Endodermal cell (in vitro differentiated cells): ENCODE measurements at places on chromosomes 16 and 17.

GRCh38 chr17:77560841-77561240 is 397.7 kb upstream of the TNRC6C start:
- no peak for DNase-seq

GRCh38 chr17:40564883-40565768 is at the start of gene CCR7:
Gene CCR7, minus strand, starts transcription at chr17:40565472. Its CDS starts 63 bp downstream, at chr17:40565409.
- peak; percentile 76 for DNase-seq

DNA sequence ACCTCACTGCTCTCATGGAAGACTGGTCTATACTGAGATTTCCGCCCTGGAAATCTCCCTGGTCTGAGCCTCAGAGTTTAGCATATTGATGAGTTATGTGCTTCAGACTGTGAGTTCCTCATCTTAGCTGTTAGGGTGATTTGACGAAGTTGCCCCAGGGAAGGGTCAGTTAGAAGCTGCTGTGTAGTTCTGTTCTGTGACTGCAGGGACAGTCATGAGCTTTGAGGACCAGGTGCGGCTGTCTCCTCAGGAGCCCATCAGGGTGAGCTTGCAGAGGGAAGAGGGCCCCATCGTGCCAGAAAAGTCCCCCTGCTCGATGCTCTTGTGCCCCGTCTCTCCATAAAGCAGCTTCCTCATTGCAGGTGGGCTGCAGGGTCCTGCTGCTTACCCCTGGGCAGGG is 28.3 kb upstream of the IL17C start:
- DNase-seq: peak; percentile 70

DNA sequence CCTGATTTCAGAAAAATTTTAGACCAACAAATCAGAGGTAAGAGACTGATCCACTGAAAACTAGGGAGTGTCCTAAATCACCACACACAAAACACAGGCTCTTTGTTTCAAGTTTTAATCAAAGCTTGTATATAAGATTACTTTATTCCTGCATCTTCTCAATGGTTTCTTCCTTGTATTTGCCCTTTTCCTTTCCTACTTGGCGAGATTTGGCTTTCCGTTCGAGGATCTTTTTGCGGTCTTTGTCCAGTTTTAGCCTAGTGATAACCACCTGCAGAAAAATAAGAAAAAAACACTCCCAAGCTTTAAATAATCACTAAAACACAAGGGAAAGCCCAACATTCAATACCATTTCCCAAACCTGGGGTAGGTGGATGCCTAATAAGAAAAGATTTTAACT is 918 bp upstream of the KRABD2 start:
- DNase-seq: no peak

DNA sequence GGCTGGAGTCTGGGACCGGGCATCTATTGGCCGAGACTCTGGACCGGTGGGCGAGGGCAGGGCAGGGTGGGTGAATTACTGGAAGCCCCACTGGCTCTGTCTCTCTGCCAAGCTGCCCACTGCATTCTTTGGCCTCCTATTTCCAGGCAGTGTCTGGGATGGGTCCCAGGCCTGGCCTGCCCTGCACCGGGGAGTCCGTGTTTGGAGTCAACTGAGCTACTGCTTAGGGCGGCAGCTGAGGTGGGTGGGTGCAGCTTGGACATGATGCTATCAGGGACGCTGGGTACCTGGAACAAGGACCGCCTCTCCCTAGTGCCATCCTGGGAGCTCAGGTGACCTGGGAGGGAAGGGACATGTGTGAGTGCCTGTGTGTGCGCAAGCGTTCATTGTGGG is 58.1 kb downstream of the SOCS3 start:
- no peak for DNase-seq

DNA sequence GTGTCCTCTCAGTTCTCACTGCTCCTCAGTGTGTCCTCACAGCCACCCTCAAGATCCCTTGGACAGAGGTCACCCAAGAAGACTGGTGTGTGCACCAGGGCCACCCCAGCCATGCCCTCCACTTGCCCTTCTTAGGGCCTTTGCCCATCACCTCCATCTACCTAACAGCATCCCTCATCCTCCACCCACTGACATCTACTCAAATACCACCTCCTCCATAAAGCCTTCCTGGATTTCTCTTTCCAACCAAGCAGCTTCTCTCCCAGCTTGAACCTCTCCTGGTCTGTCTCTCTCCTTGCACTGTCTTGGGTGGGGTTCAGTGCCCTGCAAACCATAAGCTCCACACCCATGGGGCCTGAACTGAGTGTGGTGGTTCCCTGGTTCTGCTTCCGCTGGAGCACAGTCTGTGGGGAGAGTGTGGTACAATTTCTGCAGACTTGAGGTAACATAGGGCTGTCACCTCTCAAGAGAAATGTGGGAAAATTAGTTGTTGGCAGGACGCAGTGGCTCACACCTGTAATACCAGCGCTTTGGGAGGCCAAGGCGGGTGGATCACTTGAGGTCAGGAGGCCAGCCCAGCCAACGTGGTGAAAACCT is 14.4 kb downstream of the KATNB1 start:
- no peak for DNase-seq

DNA sequence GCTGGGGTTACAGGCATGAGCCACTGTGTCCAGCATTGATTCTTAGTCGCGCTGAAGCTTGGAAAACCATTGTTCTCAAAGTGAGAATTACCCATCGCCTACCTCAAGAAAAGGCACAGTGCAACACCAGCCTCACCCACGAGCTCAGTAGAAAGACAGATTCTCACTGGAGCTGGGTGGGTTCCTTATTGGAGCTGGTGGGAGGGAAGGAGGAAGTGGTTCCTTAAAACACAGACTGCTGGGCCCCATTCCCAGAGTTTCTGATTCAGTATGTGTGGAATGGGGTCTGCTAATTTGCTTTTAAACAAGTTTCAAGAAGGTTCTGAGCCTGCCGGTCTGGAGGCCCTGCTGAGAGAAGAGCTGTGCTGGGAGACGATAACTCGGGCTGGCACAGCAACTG is 264.7 kb downstream of the ENGASE start:
- DNase-seq: no peak

DNA sequence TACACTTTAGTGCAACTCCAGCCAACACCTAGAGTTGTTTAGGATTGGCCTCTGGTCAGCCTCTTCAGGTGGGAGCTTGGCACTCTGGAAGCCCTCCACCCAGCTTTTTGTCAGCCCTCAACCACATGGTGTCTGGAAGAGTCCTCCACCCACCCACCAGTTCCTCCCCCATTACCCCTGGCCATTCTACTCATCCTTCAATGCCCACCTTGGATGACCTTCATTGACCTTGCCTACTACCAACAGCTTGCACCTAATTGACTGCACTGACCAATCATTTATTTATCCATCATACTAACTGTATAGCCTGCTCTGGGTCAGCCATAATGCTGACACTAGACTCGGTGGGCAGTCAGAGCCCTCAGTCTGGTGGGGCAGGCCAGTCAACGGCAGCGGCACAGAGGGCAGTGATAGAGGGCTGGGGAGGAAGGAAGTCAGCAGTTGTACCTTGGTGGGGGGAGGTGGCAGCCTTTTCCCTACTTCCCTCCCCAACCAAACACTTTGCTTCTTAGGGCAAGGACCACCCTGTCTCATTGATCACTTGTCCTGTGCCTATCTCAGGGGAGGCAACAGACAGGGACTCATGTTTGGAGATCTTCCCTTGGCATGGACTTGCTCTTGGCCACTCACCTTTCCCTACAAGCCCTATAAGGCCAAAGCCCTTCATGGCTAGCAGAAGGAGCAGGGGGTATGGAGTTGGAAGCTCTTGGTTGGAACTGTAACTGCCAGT is 29.3 kb downstream of the SLC13A5 start:
- no peak for DNase-seq

- DNase-seq: no peak
Observed at GRCh38 chr17:57606111-57606875, 138.8 kb downstream of the CCDC182 start.

GRCh38 chr16:73015612-73016487 is 32.1 kb downstream of the ZFHX3 start:
- peak; percentile 36 for DNase-seq

DNA sequence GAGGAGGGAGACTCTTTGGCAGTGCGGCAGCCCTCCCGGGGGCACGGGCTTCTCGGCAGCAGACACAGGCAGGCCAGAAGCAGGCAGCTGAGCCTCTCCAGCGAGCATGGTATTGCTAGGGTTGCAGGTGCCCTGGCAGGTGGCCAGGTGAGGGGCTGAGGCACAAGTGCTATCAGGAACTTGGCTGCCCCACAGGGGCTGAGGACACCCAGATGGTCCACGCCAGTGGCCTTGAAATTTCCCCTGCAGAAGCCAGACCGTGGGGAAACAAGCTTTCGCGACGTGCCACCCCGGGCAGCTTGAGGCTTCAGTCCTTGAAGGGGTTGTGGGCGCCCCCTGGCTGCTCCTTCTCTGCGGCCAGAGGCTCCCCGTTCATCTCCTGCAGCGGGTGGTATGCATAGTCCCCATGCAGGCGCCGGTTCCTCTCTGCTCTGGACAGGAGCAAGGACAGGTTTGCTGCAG is 8.5 kb downstream of the NAGPA start:
- DNase-seq: peak; percentile 93

GRCh38 chr17:66612993-66613392 is 221.9 kb upstream of the CACNG5 start:
- DNase-seq: no peak

DNA sequence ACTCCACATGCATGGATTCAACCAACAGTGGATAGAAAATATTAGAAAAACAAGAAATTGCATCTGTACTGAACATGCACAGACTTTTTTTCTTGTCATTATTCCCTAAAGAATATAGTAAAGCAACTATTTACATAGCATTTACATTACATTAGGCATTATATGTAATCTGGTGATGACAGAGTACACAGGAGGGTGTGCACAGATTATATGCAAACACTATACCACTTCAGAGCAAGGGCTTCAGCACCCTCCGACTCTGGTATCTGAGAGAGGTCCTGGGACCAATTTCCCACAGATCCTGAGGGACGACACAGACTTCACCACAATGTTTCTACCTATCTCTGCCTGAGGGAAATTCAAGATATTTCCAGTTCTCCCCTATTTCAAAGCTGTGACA is 25.3 kb upstream of the KCTD5 start:
- no peak for DNase-seq

DNA sequence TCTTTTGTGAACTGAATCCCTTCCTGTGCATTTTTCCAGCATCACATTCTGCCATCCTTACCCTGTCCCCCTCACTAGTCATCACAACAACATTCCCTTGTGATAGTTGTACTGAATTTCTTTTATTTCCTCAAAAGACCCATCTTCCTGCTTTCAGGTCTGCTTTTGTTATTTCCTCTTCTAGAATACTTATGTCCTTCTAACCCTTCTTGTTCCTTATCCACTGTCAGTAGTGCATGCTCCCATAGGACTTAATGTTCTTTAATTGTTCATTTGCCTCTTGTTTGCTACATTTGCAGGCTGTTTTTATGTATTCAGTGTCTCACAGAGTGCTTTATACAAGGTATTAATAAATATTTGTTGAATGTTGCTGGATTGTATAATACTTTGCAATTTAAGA is 73.0 kb downstream of the BCAS3 start:
- DNase-seq: no peak

DNA sequence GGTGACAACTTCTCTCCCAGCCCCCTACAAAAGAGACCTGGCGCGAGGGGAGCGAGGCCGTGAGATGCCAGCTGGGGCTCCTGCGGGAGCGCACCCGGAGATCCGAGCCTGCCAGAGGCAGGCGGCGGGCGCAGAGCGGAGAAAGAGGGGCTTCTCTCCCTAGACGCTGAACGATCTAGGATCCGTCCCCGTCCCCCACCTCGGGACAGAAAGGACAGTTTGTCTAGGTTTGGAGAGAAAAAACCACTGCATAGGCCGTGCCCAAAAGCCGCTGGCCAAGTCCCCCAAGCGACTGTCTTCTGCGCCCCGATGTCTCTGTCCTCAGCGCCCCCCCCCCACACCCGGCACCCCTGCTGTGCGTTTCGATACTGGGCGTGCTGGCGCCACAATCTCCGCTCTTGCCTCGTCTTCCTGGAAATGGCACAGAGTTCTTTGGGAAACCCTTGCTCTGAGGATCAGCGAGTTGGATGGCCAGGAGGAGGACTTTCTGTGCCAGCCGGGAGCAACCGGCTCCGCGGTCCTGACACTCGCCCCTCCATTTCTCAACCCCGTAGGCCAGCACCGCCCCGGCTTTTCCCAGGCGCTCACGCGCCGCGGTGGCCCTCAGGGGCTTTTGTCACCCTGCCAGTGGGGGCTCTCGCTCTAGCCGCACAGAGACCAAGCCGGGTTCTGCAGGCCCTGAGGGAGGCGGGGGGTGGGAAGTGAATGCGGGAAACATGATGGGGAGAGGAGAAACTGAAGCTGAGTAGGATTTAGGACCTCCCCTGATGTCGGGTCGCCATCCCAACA is 1.0 kb downstream of the SSTR2 start:
- DNase-seq: peak; percentile 80

DNA sequence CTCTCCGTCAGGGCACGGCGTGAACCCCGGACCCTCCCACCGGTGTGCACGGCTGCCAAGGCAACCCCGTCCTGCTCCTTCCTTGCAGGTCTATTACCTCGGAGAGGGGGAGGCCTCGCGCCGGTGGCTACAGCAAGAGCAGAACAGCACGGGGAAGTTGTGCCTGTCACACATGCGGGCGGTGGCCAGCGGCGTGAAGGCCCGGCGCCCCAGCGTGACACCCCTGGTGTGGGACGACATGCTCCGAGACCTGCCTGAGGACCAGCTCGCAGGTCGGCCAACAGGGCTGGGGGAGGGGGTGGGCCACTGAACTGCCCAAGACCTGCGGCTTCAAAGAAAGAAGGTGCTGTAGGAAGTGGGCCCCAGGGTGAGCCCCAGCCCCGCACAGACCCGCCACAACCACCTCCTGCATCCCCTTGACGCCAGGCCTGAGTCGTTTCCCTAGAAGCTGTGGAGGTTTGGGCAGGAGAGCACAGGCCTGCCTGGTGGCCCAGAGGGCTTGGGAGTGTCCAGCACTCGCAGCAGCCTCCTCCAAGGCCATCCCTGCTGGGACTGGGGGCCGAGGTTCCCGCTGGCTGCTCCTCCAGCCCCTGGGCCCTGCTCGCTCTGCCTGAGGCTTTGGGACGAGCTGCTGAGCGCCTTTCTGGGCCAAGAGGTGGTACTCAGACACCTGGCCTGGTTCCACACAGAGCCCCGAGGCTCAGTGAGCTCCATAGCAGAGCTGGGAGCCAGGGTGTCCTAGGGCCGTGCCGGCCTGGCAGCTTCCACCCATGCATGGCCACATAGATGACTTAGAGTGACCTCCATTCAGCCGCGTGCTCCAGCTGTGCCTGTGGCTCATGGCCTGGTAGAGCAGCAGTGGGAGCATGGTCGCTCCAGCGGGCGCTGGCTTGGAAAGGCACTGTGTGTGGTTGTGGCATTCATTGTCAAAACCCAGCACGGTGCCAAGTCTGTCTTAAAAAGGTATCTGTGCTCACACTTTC is 14.7 kb downstream of the CYBC1 start:
- no peak for DNase-seq

DNA sequence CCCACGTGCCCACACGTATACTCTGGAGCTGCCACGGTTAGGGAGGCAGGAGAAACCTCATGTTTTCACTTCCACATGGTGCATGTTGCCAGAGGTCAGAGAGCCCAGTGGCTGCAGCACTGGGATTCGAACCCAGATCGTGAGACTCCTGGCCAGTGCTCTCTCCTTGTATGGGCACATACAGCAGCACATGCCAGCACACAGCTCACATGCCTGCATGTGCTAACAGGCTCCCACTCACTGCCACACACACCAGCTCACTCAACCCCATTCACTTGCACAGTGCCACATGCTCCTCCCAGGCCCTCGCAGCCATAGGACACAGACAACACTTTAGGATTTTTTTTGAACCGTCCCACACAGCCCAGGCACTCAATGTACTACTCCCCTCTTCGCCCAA is 49.5 kb upstream of the MRPS23 start:
- no peak for DNase-seq
